Fibroblast of the conjunctiva (primary cell): ENCODE measurements at places on chromosomes 12 and 14.
A peak's percentile ranks its signal among the peaks of the same experiment; 100 is the strongest.

- DNase-seq, result no peak
Observed at GRCh38 chr12:13126494-13126893, 23.0 kb upstream of the GSG1 start.

GRCh38 chr12:2290516-2291065, 237.8 kb downstream of the CACNA1C start:
- DNase-seq, result no peak

- no peak for DNase-seq
Observed at GRCh38 chr12:54390668-54391551, 6.4 kb upstream of the ZNF385A start.

GRCh38 chr12:96870946-96871345, 36.1 kb upstream of the NEDD1 start:
- no peak for DNase-seq

- DNase-seq, result no peak
Observed at GRCh38 chr14:85752175-85752574, 222.2 kb downstream of the FLRT2 start.

GRCh38 chr14:70203686-70204085, 14.9 kb upstream of the SLC8A3 start:
- no peak for DNase-seq

DNA sequence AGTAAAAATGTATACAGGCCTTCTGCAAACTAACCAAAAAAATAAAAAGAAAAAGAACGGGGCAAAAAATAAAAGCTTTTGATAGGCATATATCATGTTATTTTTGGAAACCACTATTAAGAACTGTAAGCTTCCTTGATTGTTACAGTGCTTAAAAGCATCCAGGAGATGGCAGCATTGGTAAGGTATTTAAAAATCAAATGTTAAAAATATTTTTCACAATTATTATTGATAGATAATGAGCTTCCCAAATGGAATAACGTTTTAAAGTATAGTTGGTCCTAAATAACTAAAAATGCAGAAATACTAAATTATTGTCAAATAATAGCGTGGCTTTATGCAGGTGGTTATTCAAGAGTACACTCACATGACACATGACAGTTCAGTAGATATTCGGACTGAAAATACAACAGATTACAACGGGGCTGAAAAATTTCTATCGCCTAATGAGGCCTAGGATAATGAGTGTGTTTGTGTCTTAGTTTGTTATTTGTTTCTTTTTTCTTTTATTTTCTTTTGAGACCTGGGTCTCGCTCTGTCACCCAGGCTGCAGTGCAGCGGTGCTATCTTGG, 127.2 kb upstream of the ATF7IP start:
- DNase-seq, result no peak

- no peak for DNase-seq
Observed at GRCh38 chr12:50771409-50771808, 7.5 kb downstream of the ATF1 start.

DNA sequence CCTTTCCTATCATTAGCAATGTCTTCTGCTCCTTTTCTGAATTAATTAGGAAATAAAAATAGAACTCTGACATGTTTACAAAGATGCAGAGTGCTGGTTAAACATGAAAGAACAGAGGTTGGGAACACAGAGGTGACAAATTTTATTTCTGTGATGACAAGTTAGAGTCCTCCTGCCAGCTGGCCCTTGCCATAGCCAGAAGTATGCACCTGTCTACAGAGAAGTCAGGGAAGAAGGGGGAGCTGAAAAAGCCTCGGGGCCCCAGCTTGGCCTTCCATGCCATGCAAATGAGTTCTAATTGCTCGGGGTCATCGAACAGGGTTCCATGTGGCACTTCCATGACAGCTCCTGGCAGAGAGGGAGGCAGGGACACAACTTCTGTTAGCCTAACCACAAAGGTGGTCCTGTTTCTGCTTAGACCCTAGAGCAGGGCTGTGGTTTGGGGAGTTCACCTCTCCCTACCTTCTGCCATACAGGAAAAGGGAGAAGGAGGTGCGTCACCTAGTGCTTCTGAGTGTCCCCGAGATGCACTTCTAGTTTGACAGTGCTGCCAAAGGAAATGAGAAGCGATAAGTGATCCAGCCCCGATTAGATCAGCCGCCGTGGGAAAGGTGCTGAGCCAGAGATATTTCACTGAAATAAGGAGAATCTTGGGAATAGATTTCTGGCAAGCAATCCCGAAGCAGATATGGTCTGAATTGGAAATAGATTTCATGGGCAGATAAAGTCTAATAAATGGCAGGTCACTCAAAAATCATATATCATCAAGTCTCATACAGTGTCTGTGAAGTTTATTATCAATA, 155.8 kb upstream of the FOXN3 start:
- DNase-seq, result no peak

- peak; percentile 100 for DNase-seq
Observed at GRCh38 chr14:23469127-23469905, at the start of gene NGDN. NGDN (plus strand) TSS chr14:23469703; CDS start chr14:23469716, 13 bp downstream.

DNA sequence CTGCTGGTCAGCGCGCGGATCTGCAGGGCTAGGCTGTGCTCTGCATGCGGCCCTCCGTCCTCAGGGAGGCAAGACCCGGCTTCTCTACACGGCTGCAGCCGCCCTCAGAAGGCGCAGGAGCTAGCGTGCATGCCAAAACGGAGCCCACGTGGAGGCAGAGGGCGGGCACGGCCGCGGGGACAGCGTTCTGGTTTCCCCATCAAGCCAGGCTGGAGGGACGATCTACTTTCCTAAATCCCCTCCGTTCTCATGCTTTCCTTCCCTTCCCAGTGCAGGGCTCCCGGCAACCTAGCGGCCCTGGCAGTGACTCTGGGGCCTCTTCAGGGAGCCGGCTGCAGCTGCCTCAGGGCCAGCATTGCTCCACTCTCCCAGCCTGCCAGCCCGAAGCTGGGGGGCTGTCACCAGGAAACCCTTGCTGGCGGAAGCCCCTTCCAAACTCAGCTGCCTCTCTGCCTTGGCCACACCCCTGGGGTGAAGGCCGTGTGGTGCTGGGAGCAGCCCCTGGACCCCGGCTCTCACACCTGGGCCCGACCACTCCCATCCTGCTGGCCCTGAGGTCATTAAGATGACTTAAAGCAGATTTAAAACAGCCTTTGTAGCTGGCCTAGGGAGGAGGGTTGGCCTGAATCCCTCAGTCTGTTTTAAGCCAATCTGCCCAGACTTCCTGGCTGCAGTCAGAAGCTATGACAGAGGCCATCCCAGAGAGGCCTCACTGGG, 9.2 kb upstream of the GOLGA3 start:
- no peak for DNase-seq

DNA sequence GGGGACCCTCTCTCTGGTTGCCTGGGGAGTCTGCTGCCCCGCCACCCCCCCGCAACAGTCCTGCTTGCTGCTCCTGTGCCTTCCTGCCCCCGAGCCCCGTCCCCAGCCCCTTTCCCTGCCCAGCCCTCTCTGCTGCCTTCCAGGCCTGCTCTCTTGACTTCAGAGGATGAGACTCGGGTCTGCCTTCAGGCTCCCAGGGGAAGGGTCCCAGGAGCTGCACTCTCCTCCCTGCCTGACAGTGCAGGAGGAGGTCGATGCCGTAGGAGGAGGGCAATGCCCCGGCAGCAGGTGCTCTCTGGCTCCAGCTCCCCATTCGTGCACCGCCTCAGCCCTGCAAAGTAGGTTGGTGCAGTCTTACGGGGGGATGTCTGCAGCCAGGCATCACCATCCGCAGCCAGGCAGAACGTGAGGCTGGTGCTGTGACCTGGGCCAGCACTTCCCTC, 185.1 kb upstream of the C14orf180 start:
- no peak for DNase-seq

- DNase-seq, result no peak
Observed at GRCh38 chr12:22321638-22322037, 12.9 kb downstream of the ST8SIA1 start.

GRCh38 chr12:120327593-120327992, at the start of gene PLA2G1B:
PLA2G1B (minus strand) TSS chr12:120327779; CDS start chr12:120327753, 26 bp downstream.
- no peak for DNase-seq

DNA sequence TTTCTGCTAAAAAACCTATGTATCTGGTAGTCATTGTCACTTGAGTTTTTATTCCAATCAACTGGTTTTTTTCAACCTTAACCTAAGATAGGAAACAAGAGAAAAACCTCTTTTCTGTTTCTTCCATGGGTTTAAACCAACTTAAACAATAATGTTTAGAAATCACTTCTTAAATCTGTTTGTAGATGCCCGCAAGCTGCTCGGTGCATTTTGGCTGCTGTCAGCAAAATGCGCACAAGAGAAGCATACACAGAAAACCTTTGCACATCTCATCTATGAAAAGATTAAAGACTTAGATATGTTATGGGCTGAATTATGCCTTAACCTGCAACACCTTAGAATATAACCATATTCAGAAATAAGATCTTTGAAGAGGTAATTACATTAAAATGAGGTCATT, 299.8 kb downstream of the ITPR2 start:
- no peak for DNase-seq

GRCh38 chr14:30085943-30086342, 158.3 kb upstream of the PRKD1 start:
- DNase-seq, result no peak

DNA sequence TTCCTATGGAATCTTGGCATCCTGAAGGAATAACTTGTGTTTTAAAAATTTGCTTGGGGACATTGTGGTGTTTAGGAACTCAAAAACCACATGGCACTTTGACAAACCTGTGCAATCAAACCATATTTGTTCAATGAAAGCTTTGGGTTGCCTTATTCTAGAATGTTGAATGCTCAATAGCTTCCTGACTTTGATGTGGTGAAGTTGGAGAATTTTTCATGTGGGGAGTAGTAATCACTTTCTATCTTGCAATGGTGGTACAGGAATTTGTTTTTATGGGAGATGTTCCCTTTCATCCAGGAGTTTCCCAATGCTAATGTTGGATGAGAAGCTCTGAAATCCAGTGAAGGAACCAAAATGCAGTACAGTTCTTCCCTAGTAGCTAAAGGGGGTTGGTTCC, 42.2 kb upstream of the LDHB start:
- no peak for DNase-seq

GRCh38 chr14:20632831-20633691, 8.4 kb downstream of the OR6S1 start:
- DNase-seq, result peak; percentile 66

DNA sequence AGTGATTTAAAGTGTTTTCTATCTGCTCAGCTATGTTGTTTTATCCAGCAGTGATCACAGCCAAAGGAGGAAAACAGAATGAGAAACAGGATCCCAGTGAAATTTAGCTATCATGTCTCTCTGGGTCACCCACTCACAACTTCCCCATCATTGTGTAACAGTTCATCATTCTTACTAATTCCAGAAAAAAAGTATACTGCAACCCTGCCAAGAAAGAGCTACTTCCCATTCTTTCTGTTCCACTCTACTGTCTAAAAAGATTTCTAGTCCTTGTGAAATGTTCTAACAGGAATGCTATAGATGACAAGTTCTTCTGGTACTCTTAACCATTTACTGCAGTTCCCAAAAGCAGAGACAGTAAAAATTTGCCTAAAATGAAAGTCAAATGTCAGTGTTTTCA, 39.2 kb upstream of the CD163 start:
- DNase-seq, result peak; percentile 4

- DNase-seq, result no peak
Observed at GRCh38 chr14:34592623-34593022, 37.3 kb downstream of the SNX6 start.

DNA sequence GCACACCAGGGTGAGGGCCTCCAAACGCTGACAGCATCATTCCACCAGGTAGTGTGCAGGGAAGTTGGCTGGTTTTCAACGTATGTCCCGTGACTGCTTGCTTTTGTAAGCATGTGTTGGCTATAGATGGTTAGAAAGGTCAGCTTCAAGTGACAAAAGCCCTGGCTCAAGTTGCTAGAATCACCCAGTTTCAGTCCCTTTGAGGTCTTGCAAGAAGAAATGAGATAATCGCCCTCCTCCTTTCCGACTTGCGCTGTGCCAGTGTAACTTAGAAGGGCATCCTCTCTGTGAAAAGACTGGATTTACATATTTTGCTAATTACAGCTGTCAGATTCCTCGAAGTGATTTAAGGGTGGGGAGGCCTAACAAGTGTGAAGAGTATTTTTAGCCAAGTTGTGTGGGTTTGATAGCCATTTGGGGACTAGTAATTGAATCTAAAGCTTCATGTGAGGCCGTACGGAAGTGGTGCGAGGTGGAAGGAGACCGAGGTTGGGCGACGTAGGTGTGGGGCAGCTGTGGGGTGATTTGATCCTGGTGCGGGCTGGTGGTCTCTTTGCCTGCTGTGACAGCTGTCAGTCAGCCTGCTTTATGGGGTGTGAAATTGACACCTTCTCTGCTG, 94.7 kb downstream of the CHST11 start:
- no peak for DNase-seq

DNA sequence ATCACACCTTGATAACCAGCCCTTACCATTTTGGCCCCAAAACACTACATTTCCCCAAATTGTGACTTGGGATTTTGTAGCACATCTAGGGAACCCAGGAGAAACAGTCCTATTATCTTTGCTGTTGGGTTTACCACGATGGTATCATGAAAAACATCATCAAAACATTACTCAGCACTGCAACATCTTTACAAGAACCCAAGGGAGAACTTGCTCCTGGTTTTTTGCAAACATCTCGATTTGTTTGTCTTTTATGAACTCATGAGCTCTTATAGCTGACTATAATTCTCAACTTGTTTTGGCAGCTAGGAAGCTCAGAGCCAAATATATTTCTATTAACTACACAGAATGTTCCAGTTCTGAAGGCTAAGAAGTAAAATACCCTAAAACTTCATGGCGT, 65.7 kb downstream of the TBX5 start:
- no peak for DNase-seq

GRCh38 chr14:62077676-62078261, 315.5 kb downstream of the SNAPC1 start:
- DNase-seq, result no peak

DNA sequence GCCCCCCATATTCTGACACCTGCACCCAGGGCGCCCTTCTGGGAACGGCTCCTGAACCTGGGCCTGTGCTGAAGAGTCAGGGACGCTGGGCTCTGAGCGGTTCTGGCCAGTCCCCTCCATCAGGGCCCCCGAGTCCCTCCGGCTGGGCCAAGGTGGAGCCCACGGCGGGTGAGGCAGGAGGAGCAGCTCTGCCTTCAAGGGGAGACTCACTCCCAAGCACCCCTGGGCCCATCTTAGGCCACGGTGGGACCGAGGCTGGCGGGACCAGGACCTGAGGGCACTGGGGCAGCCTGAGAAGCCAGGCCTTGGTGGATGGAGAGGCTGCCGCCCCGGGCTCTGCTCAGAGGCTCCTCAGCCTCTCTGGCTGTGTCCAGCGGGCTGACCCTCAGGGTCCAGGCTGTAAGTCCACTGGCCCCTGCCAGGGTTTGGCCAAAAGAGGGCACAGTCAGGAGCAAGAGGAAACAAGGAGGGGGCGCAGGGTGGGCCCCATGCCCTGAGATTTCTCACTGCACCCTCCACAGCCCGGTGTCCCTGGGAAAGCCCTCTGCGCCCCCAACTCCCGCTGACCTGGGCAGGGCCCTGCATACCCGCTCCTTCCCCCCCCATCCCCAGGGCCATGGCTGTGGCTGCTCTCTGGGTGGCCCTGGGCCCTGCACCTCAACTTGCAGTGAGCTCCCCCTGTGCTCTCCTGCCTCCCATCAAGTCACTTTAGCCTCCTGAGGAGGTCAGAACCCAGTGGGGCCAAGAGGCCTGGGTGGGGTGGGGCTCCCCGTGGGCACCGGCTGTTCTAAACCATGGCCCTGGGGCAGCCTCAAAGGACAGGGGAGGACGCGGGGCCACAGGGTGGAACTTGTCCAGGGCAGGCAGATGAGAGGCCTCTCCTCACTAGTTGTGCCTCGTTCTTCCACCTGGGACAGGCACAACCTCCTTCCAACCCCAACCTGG, 266.4 kb upstream of the SFSWAP start:
- no peak for DNase-seq

GRCh38 chr12:72570601-72571000, 298.4 kb downstream of the TRHDE start:
- no peak for DNase-seq
